ENCODE measurements at places on chromosomes 7 and 10. TPM values are rescaled to one million over a fixed set of nuclear protein-coding genes. Genes with fewer than 3 reads are reported as not detected.

NXPH1 gene
- total RNA-seq: not detected

DNA sequence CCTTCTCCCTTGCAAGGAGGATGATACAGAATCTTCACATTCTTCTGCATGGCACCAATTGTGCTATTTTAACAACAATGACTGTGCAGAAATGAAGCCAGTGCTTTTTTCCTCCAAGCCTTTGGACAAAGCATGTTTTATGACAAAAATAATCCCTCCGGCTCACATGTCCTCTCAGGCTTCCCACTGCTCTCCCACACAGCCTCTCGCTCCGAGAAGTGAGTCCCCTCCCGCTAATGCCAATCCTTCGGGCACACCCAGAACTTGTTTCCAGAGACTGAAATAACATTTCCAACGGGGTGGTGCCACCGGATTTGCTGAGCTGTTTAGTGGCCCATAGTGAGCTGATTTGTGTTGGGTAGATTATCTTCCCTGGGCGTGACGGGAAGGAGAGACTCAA lies 35.8 kb downstream of the RBM17 start:
- peak; percentile 68 for DNase-seq

RADIL gene
- not detected for total RNA-seq

DNA sequence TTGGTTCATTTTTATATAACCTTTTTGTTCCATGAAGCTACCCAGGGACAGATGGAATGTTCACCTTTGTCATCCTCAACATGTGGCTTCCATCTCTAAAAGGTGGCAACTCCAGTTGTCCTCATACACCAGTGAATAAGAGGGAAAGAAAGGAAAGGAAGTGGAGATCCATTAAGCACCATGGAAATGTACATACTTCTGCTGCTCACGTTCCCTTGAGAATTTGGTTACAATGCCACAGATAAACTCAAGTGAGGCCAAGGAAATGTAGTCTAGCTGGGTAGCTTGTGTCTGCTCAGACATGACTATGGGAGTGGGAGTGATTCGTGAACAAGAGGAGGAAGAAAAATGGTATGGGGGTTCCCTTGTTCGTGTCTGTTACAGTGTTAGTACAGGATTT lies 237.1 kb upstream of the FAM3C start:
- DNase-seq: no peak

IFT22 gene
- total RNA-seq: 58.2 TPM

GRCh38 chr7:20307119-20307518 lies 23.6 kb upstream of the ITGB8 start:
- DNase-seq: peak; percentile 92

WNT8B gene
- total RNA-seq: not detected

LBX1 gene
- total RNA-seq: not detected

- no peak for DNase-seq
Measured at GRCh38 chr7:5469375-5470166, 45.9 kb upstream of the TNRC18 start.

GRCh38 chr7:80288175-80289122 lies 153.8 kb downstream of the GNAI1 start:
- DNase-seq: no peak

- DNase-seq: peak; percentile 21
Measured at GRCh38 chr10:48506147-48506917, 98.5 kb downstream of the ARHGAP22 start.
